T-cell (primary cell): ENCODE measurements at places on chromosomes 7 and 10.

DNA sequence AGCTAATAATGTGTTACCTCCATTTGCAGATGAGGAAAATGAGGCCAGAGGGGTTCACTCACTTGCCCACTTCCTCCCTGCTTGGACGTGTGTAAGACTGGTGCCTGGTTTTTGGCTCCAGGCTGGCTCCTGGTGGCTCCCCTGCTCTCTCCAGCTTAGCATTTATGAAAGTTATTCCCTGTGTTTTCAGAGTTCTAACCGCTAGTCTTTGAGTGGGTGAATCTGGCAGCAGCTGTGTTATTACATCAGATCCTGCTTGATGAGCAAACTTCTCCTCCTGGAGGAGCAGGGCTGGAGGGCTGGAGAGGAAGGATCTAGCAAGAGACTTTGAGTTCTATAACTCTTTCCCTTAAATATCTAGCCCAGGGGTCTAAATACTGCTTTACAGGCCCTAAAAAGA, 80.9 kb upstream of the AGBL3 start:
- no peak for DNase-seq

- DNase-seq = no peak
These were observed 346.8 kb upstream of the MEOX2 start for GRCh38 chr7:16033233-16033632.

- no peak for DNase-seq
These were observed 2.0 kb downstream of the AOC1 start for GRCh38 chr7:150854066-150855000.

- DNase-seq = peak; percentile 12
These were observed 2.0 kb upstream of the SFTPA1 start for GRCh38 chr10:79608505-79609375.

DNA sequence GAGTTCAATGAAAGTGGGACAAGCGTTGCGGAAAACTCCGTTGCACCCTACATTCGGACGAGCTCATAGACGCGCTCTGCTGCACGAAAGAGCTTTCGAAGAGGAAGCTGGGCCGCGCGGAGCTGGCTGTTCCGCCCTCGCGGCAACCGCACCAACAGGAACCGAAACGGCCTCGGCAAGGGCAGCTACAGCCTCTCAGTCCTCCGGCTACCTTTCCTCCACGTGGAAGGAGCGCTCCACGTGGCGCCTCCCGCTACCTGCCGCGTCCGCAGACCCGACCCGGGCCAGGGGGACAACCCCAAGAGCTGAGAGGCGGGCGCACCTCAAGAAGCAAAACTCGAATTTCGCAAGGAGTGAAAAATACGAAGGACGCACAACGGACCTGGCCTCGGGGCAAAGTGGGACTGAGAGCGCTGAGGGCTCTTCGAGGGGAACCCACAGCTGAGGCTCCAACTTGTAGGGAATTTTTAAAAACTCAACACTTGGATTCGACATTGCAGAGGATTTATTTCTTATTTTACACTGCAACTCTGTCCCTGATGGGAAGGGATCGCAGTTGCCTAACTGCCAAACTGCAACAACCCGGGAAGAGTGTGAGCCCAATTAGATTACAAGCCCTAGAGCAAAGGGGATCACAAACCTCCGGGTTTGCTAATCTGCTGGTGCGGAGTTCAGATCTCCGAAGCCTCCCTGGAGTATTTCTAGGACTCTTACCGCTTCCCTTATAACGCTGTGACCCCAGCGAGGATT, 1.4 kb downstream of the HPSE2 start:
- DNase-seq = no peak

DNA sequence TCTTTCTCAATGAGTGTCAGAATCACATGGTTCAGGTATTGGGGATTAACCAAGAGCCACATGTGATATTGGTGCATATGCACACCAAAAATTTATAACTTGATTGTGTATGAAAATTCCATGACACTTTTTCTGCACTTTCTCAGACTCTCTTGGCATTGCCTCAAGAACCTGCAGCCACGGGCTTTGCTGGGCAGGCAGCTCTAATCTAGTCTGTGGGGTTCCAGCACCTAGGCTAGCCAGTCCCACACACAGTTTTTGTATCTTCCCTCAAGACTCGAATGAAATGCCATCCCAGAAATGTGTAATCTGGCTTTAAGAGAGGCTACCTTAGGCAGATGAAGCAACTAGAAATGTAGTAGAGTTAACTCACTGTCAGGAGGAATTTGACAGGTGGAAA, 21.7 kb downstream of the STARD3NL start:
- DNase-seq = no peak

GRCh38 chr10:52566471-52567246, 205.9 kb downstream of the MBL2 start:
- DNase-seq = no peak

DNA sequence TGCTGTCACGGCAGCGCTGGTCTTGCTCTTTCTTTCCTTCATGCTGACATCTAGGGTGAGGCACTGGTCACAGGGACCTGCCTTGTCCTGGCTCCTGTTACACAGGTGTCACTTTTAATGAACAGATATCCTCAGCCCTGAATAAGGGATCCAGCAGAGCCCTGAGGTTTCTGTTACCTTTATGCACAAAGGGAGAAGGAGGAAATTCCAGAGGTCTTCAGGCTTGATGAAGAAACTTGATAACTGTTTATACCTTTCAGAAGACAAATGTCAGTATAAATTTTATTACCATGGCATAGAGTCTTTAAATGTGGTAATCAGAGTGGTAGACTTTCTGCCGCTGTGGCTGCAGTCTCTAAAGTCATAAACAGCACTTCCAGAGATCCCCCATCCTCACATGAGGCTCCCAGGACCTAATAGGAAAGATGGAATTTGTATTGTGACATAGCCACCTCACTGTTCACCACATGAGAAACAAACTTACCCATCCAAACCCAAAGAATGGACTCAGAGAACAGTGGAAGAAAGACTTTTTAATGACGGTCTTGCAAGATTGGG, 2.7 kb downstream of the LRRC27 start:
- no peak for DNase-seq

- no peak for DNase-seq
These were observed 66.6 kb upstream of the PHYHIPL start for GRCh38 chr10:59109826-59110225.

DNA sequence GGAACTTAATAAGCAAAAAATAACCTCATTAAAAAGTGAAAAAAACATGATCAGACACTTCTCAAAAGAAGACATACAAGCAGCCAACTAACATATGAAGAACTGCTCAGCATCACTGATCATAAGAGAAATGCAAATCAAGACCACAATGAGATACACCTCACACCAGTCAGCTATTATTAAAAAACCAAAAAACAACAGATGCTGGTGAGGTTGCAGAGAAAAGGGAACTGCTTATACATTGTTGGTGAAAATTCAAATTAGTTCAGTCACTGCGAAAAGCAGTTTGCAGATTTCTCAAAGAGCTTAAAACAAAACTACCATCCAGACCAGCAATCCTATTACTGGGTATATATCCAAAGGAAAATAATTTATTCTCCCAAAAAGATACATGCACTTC, 513.3 kb downstream of the MDFIC start:
- no peak for DNase-seq

- peak; percentile 14 for DNase-seq
These were observed 7.5 kb downstream of the AGK start for GRCh38 chr7:141558544-141559183.

- DNase-seq = no peak
These were observed 28.7 kb downstream of the IKZF1 start for GRCh38 chr7:50333221-50333651.

- DNase-seq = no peak
These were observed 948.7 kb upstream of the GHITM start for GRCh38 chr10:83190614-83191013.

DNA sequence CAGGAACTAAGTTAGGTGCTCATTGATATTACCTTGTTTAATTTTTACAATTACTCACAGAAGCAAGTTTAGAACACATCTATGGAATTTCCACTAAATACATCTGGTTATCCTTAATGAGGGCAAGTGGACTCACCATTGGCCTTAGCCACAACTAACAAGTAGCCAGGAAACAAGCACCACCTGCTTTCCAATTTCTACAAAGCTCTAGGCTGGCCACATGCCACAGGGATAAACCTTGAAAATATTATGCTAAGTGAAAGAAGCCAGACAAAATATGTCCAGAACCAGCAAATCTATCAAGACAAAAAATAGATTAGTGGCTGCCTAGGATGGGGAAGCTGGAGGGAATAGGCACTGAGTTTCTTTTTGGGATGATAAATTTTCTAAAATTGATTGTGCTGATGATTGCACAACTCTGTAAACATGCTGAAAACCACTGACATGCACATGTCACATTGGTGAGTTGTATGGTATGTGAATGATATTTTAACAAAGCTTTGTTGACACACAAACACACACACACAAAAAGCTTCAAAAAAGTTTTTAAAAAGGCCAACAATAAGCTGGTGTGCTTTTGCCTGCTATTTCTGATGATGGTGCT, 179.4 kb downstream of the CPEB3 start:
- DNase-seq = no peak

GRCh38 chr7:30327813-30328212, 43.4 kb downstream of the ZNRF2 start:
- DNase-seq = no peak

DNA sequence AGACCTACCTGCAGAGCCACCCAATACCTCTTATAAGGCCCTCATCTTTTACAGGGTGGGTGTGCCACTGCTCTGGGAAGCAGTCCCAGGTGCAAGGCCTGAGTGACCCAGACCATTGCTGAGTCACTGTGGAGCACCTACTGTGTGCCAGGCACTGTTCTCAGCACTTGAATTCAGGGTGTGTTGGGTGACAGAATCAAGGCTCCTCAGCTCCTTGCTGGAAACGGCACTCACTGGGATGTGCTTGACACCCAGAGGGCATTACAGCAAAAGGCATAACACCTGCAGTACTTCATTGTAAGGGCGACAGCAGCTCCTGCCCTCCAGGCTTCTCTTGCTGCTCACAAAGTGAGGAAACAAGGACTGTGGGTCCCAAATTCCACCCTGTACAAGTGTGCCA, 7.1 kb downstream of the CAMK2B start:
- DNase-seq = no peak

DNA sequence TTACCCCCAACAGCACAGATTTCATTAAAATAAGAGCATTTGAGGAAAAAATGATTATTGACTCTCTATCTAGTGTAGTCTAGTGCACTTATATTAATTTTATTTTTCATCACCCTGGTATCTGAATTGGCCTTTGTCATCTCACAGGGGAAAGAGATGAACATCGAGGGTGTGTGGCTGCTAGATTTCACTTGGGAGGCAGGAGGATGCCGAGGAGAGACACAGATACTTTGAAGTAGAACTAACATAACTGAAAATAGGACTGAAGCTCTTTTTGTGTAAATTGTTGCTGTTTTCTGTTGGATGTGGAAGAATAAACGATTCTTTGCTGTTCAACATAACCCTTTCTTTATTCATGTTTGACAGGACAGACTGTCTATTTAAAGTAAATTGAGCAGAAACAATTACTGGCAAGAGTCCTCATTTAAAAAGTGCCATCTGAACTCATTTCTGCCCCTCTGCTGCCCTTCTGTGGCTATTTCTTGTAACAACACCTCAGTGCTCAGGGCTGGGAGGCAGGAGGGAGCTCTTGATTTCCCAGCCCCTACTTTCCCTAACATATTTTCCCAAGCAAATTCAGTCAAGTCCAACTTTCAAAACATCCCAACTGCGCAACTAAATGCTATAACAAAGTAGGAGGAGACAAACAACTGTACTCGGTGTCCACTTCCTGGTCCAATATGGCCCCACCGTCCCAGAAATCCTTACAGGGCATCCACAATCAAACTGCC, 15.6 kb downstream of the LYZL1 start:
- no peak for DNase-seq

GRCh38 chr10:102449321-102450123, 1.8 kb downstream of the C10orf95 start:
- DNase-seq = peak; percentile 85

DNA sequence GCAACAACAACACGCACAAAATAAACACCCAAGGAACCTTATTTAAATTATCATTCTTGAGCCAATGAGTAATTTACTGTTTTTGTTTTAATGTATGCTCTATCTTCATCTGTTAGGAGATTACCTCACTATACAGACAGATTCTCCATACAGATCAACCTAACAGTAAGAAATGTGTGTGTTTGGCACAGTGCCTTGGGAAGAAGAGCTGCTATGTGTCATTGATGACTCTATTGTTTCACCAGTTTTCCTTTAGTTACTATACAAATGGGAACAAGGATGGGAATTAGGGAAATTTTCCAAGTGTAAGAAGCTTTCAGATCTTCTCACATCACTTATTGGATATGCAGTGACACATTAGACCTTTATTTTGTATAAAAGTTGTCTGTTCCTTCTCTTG, 640.3 kb downstream of the NRG3 start:
- DNase-seq = no peak

- DNase-seq = no peak
These were observed 17.9 kb upstream of the CYTH3 start for GRCh38 chr7:6290319-6290741.

DNA sequence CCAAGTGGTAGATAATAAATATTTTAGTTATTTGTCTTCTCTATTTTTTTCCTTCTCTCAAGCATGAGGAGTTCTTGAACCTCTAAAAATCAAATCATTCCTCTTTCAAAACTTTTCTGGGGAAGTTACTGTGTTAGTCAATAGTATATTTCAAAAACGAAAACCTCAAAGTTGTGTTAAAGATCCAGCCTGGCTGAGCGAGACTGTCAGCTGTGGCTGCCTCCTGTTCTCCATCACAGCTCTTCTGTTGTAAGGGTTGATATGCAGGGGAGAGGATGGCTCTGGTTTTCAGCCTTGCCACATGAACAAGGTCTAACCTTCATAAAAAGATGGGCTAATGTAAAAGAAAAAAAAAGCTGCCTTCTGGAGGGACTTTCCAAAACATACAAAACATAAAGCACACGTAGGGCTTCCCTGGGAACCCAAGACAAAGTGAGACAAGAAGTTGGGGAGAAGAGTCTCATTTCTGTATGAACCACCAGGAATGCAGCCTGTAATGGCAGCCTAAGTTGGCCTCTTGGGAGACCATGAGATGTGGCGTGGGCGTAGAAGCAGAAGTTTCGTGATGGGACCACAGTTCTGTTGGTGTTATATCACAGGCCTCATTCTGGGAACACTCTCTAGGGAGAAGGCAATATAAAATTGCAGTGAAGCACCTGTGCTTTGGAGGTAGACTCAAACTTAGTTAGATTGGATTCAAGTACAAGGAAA, 77.9 kb upstream of the FHIP2A start:
- DNase-seq = no peak

GRCh38 chr7:101792051-101792681, 25.3 kb upstream of the CUX1 start:
- DNase-seq = no peak

DNA sequence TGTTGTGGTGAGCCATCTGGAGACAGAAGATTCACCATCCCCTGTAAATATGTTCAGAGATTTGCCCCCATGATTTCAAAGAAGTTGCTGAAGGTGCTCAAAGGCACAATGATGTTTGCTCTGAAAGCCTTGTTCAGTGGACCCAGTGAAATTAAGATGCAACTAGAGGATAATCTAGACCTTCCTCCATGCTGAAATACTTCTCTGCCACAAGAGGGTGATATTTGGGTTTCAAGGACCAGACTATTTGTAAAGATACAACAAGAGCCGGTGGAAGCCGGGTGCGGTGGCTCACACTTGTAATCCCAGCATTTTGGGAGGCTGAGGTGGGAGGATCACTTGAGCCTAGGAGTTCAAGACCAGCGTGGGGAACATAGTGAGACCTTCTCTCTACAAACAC, 13.5 kb upstream of the MSRB2 start:
- DNase-seq = no peak
